Activated T-helper 17 cell treated with anti-CD3 and anti-CD28 coated beads, Interleukin-2, amount 50 U/mL, for 72 hours (primary cell): ENCODE measurements at places on chromosomes 13 and 19. TPM values are rescaled to one million over a fixed set of nuclear protein-coding genes. Genes with fewer than 3 reads are reported as not detected.

DNA sequence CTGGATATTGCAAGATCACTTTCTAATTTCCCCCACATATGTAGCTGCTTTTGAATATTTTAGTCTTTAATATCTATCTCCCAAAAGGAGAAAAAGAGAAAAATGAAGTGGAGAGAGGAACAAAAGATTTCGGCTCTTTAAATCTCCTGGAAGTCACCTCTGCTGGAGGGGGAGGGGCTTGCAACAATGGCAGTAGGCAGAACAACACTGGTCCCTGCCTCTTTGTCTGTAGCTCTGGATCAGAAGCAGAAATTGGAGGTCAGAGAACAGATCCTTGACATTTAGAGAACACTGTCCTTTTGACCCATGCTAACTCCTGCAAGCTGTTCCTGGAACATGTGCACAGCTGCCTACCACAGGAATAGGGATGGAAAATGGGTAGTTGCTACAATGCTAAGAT lies 86.7 kb upstream of the GPR12 start:
- no peak for ATAC-seq

DNA sequence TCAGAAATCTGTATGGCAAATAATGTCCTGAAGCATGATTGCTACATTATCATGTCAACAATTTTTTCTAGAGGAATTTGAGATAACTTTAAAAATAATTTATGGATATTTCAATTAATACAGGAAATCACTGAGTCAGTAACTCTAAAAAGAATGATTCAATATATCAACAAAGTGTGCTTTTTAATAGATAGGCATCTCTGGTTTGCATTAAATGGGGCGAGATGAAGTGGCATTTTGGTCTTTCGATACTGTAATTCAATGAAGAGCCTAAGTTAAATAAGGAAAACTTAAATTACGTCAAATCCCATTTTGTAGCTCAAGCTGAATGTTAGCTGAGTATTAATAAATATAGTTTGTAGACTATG lies 342.8 kb downstream of the DACH1 start:
- ATAC-seq = no peak

DNA sequence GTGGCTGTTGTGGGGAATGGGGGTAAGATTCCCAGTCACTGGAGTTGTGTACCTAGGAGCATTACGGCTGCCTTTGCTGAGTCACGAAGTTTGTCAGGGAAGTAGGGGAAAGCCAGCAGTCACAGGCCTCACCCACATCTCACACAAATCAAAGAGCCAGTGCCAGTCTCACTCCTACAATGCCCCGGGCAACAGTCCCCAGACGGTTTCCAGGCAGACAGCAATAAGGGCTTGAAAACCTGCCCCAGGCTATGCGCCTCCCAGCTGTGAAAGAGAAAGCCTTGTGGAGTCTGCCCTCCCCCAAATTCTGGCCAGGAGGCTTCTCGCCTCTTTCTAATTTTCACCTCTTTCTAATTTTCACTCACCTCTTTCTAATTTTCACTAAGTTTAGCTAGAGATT lies 142.3 kb upstream of the EDNRB start:
- ATAC-seq = no peak

DNA sequence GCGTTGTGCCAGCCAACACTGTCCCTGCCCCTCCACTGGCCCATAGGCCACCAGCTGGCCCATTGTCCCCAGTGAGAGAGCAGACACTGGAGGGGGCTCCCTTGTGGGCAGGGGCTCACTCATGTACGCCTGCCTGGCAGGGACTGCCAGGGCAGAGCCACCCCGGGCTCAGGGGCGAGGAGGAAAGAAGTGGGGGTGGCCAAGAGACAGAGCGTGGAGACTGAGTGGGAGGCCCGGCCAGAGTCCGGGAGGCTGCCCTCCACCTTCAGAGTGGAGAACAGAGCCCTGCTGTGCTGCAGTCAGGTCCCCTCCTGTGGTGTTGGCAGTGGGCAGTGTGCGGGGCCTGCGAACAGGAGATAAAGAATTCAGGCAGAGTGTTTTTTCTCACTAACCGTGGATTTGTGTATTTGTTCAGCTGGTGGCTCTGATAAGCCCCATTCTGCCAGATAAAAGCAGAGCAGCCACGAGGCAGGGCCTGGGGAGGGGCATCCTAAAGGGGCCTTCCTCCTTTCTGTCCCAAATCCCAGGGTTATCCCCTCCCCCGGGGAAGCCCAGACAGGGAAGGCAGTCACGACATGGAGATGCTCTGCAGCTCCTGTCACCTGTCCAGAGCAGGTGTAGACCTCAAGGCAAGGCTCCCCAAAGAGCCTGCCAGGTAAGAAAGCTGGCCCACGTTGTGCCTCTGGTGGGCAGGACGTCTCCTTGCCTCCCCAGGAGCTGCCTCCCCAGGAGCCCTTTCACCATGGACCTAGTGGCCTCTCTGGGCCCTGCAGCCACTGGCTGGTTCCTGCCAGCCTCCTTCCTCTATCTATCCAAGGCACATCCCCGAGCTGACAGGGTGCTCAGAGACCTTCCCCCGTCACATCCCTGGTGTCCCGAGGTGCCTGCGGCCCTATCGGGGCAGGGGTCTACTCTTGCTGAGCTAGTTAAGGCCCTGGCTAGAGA lies 33.0 kb downstream of the LYL1 start:
- no peak for ATAC-seq

- no peak for ATAC-seq
Observed at GRCh38 chr13:35724446-35724845, 248.0 kb upstream of the MAB21L1 start.

MYO16 gene
- not detected for total RNA-seq

KLK3 gene
- total RNA-seq = not detected

HS6ST3 gene
- not detected for total RNA-seq
